Osteoblast (primary cell): ENCODE measurements at places on chromosomes 6 and 20. TPM values are rescaled to one million over a fixed set of nuclear protein-coding genes. Genes with fewer than 3 reads are reported as not detected.
A peak's percentile ranks its signal among the peaks of the same experiment; 100 is the strongest.

DNA sequence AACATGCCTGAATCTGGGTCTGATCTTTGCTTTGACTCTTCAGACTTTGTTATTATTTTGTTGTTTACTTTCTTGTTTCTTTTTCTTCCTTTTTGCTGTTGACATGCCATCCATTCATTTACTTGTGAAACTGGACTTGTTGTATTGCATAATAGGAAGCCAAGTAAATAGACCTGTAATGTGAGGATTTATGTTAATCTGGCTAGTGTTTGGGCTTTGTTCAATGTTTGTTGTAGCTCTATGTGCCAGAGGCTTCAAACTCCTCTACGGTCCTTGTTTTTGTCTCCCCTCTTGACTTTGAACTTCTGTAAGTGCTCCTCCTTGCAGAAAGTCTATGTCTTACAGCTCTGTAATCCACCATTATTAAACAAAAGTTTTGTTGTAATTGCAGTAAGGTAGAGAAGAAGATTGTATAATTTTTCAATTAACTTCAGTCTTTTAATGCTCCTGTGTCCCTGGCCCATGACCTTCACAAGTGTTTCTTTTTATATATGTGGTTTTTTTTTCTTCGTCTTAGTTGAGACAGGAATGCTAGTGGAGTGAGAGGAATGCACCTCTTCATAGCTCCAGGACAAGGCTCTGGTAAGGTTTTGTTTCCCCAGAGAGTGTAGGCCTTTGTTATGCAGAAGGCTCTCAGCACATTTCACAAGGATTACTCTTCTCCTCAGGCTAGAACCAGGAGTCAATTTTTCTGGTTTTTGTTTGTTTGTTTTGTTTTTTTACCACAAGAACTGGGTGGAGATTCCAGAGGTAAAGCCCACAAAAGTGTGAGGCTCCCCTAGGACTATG is 1061.8 kb upstream of the CITED2 start:
- H3K27ac ChIP-seq = peak overlapping the region; percentile 63
- no peak overlapping the region for H3K4me3 ChIP-seq
- no peaks in the 10 kb centered on the region for H3K27me3 ChIP-seq
- peak; percentile 5 for DNase-seq
- H3K4me1 ChIP-seq = peaks cover 15% of the 10 kb centered on the region

GRCh38 chr6:43193929-43194328 is 11.9 kb downstream of the CUL9 start:
- no peaks in the 10 kb centered on the region for H3K27me3 ChIP-seq
- no peak overlapping the region for H3K4me3 ChIP-seq
- H3K4me1 ChIP-seq = no peaks in the 10 kb centered on the region
- peak; percentile 49 for DNase-seq

DNA sequence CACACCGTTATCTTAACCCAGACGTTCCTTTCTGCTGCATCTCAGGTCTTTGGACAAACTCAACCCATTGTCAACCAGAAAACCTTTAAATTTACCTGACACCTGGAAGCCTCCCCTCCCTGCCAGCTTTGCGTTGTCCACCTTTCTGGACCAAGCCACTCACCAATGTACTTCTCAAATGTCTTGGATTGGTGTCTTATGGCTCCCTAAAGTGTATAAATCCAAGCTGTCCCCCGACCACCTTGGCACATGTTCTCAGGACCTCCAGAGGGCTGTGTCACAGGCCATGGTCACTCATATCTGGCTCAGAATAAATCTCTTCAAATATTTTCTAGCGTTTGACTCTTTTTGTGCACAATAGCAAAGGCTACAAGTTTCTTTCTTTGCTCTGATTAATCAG is 250.0 kb downstream of the DLL1 start:
- H3K36me3 ChIP-seq = no peaks in the 10 kb centered on the region
- no peaks in the 10 kb centered on the region for H3K27me3 ChIP-seq
- H3K4me3 ChIP-seq = no peak overlapping the region
- H3K4me1 ChIP-seq = no peaks in the 10 kb centered on the region
- DNase-seq = no peak

SPTLC3 gene
- total RNA-seq = 14.8 and 15.9 TPM in 2 replicates

TENT5A gene
- 79.6 and 82.9 TPM in 2 replicates for total RNA-seq

DNA sequence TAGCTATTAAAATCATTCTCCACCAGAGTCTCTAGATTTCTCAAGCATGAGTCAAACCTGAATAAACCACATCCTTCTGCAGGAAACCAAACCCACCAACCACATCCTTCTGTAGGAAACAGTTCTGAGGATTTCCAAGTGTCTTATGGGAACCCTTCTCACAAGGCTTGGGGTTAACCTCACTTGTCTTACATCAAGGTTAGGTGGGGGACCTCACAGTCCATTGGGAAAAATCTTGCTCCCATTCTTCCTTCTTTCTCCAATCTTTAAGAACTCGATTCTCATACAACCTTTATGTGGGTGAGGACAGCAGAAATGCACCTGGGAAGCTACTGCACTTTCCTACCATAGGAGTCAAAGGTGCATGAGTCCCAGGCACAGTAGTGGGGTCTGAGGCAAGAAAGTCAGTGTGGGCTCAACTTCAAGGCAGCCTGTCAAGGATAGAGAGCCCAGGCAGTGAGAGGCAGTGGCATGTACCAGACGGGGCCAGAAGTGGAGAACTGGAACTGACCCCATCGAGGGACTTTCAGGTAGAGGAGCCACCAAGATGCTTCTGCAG is 114.5 kb downstream of the SLC22A3 start:
- H3K36me3 ChIP-seq = no peaks in the 10 kb centered on the region
- H3K27ac ChIP-seq = peak overlapping the region; percentile 8
- no peak overlapping the region for H3K4me3 ChIP-seq
- DNase-seq = peak; percentile 50
- H3K4me1 ChIP-seq = peaks cover 14% of the 10 kb centered on the region
- H3K27me3 ChIP-seq = no peaks in the 10 kb centered on the region

BRPF3 gene
- total RNA-seq = 17.7 and 18.8 TPM in 2 replicates

- no peak for DNase-seq
- no peak overlapping the region for H3K4me3 ChIP-seq
- peaks cover 7% of the 10 kb centered on the region for H3K4me1 ChIP-seq
- H3K27me3 ChIP-seq = no peaks in the 10 kb centered on the region
- H3K36me3 ChIP-seq = no peaks in the 10 kb centered on the region
- no peak overlapping the region for H3K27ac ChIP-seq
These were observed 358.5 kb upstream of the RUNX2 start for GRCh38 chr6:44969446-44970185.

- no peaks in the 10 kb centered on the region for H3K27me3 ChIP-seq
- DNase-seq = no peak
- H3K4me1 ChIP-seq = peaks cover 21% of the 10 kb centered on the region
- no peak overlapping the region for H3K27ac ChIP-seq
- no peak overlapping the region for H3K4me3 ChIP-seq
These were observed 45.6 kb upstream of the SMLR1 start for GRCh38 chr6:130781557-130781956.

DNA sequence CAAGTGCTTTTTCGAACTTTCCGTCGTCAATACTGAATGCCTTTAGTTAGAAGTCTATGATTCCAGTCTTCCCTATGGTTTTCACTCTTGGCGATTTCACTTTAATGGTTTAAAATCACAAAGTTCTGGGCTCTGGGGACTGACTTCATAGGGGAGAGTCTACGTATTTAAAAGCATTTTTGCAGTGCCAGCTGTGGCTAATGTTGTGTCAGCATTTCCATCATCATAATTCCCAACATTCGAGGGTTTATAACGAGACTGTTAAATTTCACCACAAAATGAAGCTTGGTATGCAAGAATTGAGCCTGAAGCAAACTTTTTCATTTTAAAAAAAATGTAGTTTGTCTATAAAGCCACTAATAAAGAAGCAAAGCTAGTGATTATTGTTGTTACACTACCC is 242.7 kb downstream of the SOX4 start:
- H3K27me3 ChIP-seq = no peaks in the 10 kb centered on the region
- no peak overlapping the region for H3K27ac ChIP-seq
- DNase-seq = no peak

C6orf141 gene
- not detected in 2 replicates for total RNA-seq

- H3K4me3 ChIP-seq = no peak overlapping the region
- no peak overlapping the region for H3K27ac ChIP-seq
- peaks cover 37% of the 10 kb centered on the region for H3K4me1 ChIP-seq
- H3K36me3 ChIP-seq = no peaks in the 10 kb centered on the region
- no peak for DNase-seq
- no peaks in the 10 kb centered on the region for H3K27me3 ChIP-seq
These were observed 7.9 kb downstream of the WFDC3 start for GRCh38 chr20:45783656-45784294.

DNA sequence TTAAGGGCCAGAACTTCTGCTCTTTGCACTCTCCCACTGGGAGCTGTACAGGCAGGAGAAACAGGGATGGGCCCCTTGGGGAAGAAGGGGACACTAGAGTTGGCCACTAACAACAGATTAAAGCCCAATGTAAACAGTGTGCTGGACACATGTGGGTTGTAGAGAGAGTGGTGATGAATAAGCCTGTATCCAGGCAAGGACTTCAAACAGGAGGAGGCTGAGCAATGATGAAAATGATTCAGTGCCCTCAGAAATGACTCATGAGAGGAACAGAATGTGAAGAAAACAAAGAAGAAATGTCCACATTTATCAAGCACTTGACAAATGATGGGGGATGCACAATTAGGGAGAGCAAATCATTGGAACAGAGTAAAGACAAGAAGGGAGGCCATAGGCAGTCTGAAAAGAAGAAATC is 242.3 kb downstream of the TBX18 start:
- H3K27ac ChIP-seq = peak overlapping the region; percentile 13
- H3K27me3 ChIP-seq = no peaks in the 10 kb centered on the region
- H3K36me3 ChIP-seq = no peaks in the 10 kb centered on the region
- H3K4me1 ChIP-seq = peaks cover 16% of the 10 kb centered on the region

DNA sequence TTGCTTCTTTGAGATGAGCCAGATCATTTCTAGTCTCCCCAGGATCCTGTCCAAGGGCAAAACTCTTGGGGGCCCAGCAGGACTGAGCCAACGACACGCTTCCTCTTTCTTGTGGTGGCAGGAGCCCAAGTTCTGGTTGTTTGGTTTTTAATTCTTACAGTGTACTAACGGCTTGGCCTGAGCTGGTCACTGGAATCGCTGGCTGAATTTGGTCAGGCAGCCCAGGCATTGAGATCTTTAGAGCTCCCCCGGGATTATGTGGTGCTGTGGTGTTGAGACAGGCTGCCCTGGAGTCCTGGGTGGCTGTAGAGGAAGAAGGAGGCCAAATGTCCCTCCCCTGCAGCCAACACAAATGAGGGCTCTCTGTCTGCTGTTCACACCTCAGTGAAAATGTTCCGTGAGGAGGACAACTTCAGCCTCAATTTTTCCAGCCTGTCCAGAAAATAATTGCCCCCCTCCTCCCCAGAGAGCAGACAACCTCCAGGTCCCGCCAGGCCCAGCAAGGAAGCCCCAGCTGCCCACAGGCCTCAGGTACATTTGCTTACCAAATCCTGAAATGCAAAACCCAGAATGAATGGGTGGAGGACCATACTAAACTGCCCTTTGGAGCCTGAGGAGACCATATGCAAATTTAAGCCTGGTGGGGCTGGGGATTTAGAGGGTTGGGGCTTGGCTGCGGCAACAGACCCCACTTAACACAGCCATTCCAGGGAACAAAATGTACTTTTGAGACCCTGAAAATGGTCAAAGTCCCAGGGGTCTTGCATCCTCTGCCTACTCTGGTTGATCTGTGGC is 23.6 kb downstream of the BNIP5 start:
- no peak overlapping the region for H3K4me3 ChIP-seq
- no peak overlapping the region for H3K27ac ChIP-seq
- no peak for DNase-seq
- H3K36me3 ChIP-seq = no peaks in the 10 kb centered on the region
- peaks cover 6% of the 10 kb centered on the region for H3K4me1 ChIP-seq

GRCh38 chr6:134891633-134892032 is 58.3 kb downstream of the ALDH8A1 start:
- no peak for DNase-seq
- no peaks in the 10 kb centered on the region for H3K27me3 ChIP-seq
- H3K27ac ChIP-seq = no peak overlapping the region
- no peaks in the 10 kb centered on the region for H3K36me3 ChIP-seq
- no peak overlapping the region for H3K4me3 ChIP-seq

MOCS1 gene
- total RNA-seq = 25.3 and 28.3 TPM in 2 replicates

MBOAT1 gene
- total RNA-seq = 0.88 and 1.4 TPM in 2 replicates

HRH3 gene
- not detected in 2 replicates for total RNA-seq

GRCh38 chr6:44086931-44087574 is 40.2 kb downstream of the MRPL14 start:
- no peak overlapping the region for H3K4me3 ChIP-seq
- no peaks in the 10 kb centered on the region for H3K27me3 ChIP-seq
- no peaks in the 10 kb centered on the region for H3K36me3 ChIP-seq
- H3K4me1 ChIP-seq = no peaks in the 10 kb centered on the region

CHRNA4 gene
- total RNA-seq = not detected in 2 replicates

- H3K4me3 ChIP-seq = no peak overlapping the region
- no peaks in the 10 kb centered on the region for H3K4me1 ChIP-seq
- DNase-seq = peak; percentile 9
- no peak overlapping the region for H3K27ac ChIP-seq
These were observed 33.2 kb downstream of the PLEKHG1 start for GRCh38 chr6:150632785-150633485.

GRCh38 chr20:41260734-41261220 is 56.8 kb downstream of the ZHX3 start:
- no peak overlapping the region for H3K4me3 ChIP-seq
- DNase-seq = no peak
- H3K27me3 ChIP-seq = no peaks in the 10 kb centered on the region
- H3K36me3 ChIP-seq = no peaks in the 10 kb centered on the region

GRCh38 chr6:70557998-70558397 is 8.7 kb upstream of the SDHAF4 start:
- no peaks in the 10 kb centered on the region for H3K36me3 ChIP-seq
- DNase-seq = no peak
- no peak overlapping the region for H3K4me3 ChIP-seq

ARMH2 gene
- not detected in 2 replicates for total RNA-seq

- H3K36me3 ChIP-seq = peaks cover 44% of the 10 kb centered on the region
- DNase-seq = no peak
- no peak overlapping the region for H3K27ac ChIP-seq
- H3K27me3 ChIP-seq = no peaks in the 10 kb centered on the region
These were observed 153.0 kb downstream of the REV3L start for GRCh38 chr6:111329882-111330633.

GRCh38 chr6:64872633-64873032 is 834.4 kb downstream of the EYS start:
- DNase-seq = no peak
- no peak overlapping the region for H3K4me3 ChIP-seq
- H3K4me1 ChIP-seq = no peaks in the 10 kb centered on the region
- no peaks in the 10 kb centered on the region for H3K36me3 ChIP-seq
- H3K27ac ChIP-seq = no peak overlapping the region

DNA sequence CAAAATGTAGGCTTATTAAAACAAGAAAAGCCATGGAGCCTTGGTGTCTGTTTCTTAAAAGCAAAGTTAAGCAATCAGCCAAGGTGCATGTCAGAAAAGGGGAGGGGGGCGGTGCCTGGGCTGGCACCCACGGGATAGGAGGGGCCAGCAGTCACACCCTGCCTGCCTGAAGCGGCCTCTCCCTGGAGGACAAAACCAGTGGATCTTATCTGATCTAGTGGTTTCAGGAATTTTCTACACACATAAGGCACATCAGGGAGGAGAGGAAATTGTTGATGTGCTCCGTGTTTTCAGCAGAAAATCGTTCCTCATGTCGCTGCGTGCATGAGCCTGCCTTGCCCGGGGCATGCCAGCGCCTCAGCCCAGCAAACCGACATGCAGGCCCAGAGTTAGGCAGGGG is 276.4 kb downstream of the TAF4 start:
- H3K27ac ChIP-seq = no peak overlapping the region
- DNase-seq = no peak
- no peak overlapping the region for H3K4me3 ChIP-seq
- no peaks in the 10 kb centered on the region for H3K4me1 ChIP-seq
- no peaks in the 10 kb centered on the region for H3K36me3 ChIP-seq

GRCh38 chr20:46013829-46014516 is 5.3 kb downstream of the MMP9 start:
- peaks cover 37% of the 10 kb centered on the region for H3K27me3 ChIP-seq
- H3K4me1 ChIP-seq = no peaks in the 10 kb centered on the region
- no peaks in the 10 kb centered on the region for H3K36me3 ChIP-seq
